Skin of body (tissue), 3 donors: ENCODE measurements at places on chromosomes 13 and 19. TPM values are rescaled to one million over a fixed set of nuclear protein-coding genes. Genes with fewer than 3 reads are reported as not detected.

IQCN gene
- total RNA-seq, result 0.99 TPM

LCP1 gene
- total RNA-seq, result 46.7 TPM

PODNL1 gene
- 0.20 TPM for total RNA-seq

TEAD2 gene
- 21.4 TPM for total RNA-seq

MRPL4 gene
- 13.6 TPM for total RNA-seq

LILRA1 gene
- total RNA-seq, result not detected

CEACAM20 gene
- total RNA-seq, result not detected

TNNI3 gene
- total RNA-seq, result 0.89 TPM

KCNN1 gene
- 2.2 TPM for total RNA-seq

MEF2B gene
- 0.49 TPM for total RNA-seq

CRX gene
- total RNA-seq, result not detected

CD79A gene
- total RNA-seq, result 0.79 TPM

GJB2 gene
- 84.7 TPM for total RNA-seq

RGL3 gene
- total RNA-seq, result 1.8 TPM

NANOS3 gene
- total RNA-seq, result not detected

PLEKHF1 gene
- total RNA-seq, result 10.7 TPM

SYT3 gene
- total RNA-seq, result 0.10 TPM

ZNF90 gene
- total RNA-seq, result 7.5 TPM

FAM124A gene
- 0.69 TPM for total RNA-seq

HS6ST3 gene
- total RNA-seq, result 1.7 TPM

TLE2 gene
- total RNA-seq, result 10.9 TPM

APC2 gene
- total RNA-seq, result 0.59 TPM

SMIM44 gene
- not detected for total RNA-seq

STARD13 gene
- 38.7 TPM for total RNA-seq

LYL1 gene
- 8.1 TPM for total RNA-seq

TNFAIP8L1 gene
- total RNA-seq, result 5.0 TPM

SMARCA4 gene
- total RNA-seq, result 63.5 TPM

ZNF443 gene
- 7.5 TPM for total RNA-seq

KISS1R gene
- total RNA-seq, result not detected

PRSS57 gene
- 0.69 TPM for total RNA-seq

GPC6 gene
- 10.9 TPM for total RNA-seq
